Astrocyte of the hippocampus (primary cell): ENCODE measurements at places on chromosomes 6 and 20.

GRCh38 chr20:64011366-64011779 is 24.6 kb upstream of the C20orf204 start:
- DNase-seq = no peak

GRCh38 chr6:39790772-39791171 is 1.4 kb upstream of the DAAM2 start:
- DNase-seq = peak; percentile 40

DNA sequence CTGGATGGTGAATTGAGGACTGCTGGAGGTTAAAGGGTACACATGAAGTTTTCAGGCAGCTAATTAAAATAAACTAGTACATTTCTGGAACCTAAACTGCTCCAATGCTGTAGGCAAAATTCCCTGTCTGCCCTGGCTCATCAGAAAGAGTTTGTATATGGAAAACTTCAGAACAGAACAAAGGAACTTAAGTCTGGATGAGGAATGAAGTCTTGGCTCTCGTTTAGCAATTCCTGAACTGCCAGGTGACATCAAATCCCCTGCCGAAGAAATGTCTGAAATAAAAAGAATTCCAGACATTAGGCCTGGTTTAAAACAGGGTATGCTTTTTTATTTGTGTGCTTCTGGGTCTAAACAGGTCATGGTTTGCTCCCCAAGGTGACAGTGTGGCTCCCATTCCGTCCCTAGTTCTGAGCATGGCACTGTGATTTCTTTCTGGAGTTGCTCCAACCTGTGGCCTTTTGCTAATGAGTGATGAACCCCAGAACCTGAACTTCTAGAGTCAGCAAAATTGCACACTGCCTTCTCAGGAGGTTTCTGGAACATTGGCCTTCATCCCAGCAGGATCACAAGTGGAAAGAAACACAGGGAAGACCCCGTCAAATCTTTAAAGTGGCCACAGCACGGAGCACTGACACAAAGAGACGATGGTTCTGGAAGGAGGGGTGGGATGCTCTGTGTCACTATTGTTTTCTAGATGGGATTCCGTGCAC is 129.4 kb upstream of the NAA20 start:
- DNase-seq = peak; percentile 61

DNA sequence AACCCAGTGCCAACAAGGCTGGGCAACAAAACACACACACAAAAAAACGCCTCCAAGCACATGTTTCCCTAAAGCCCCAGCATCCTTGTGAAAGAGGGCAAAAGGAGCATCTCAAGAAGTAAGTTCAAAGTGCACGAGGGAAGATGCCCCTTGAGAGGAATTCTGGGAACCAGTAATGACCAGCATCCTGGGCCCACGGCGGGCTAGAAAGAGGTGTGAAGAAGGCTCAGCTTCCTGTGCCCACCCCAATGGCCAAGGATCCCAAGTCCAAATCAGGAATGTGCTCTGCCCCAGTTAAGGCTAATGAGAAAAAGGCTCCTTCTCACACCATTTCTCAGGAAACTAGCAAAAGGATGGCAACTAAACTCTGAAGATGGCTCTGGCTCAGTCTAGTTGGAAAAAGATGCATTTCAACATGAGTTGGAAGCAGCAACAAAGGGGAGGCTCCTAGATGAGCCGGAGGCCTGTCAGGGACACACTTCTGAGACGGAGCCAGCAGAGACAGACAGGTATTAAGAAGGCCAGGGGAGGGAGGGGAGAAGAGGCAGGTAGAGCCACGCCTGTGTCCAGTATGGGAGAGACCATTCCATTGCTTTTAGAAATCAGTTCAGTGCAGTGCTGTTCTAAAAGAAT is 3.2 kb downstream of the RIMS4 start:
- no peak for DNase-seq

DNA sequence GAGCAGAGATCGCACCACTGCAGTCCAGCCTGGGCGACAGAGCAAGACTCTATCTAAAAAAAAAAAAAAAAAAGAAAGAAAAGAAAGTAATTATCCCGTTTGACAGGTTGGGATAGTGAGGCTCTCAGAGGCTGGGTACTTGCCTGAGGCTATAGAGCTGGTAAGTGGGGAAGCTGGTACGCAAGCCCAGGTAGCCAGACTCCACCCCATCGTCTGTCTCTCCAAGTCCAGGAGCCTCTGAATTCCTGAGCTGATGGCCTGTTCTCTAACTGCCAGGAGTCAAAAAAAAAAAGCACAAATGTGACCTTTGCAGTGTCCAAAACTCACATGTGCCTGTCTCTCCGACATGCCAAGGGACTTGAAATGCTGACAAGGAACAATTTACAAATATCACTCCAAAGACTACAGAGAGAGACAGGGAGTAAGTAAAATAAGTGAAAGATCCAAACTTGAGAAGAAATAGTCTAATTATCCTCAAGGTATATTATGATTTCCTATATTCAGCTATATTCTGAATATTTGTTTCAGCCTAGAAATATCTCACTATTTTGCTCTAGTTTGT is 109.1 kb upstream of the SCAF8 start:
- DNase-seq = no peak
